ENCODE measurements at places on chromosomes 7 and 10. TPM values are rescaled to one million over a fixed set of nuclear protein-coding genes. Genes with fewer than 3 reads are reported as not detected.

DNA sequence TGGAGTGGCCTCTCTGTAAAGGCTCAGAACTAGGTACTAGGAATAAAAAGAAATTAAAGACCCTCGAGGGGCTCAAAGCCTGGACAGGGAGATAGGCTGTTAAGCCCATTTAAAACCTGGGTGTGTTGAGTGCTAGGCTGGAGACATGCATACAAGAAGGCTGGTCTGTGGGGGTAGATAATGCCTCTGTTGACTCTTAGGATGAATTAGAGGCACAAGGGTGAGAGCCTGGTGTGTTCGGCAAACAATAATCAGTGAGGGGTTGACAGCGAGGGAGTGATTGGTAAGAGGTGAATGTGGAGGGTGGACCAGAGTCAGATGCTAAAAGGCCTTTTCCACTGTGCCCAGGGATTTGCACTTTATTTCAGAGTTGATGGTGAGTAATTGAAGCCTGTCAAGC lies 12.7 kb downstream of the GSTO2 start:
- no peaks in the 10 kb centered on the region for H3K27me3 ChIP-seq
- H3K27ac ChIP-seq, result no peak overlapping the region

The BLOC1S2 gene
- total RNA-seq, result 15.5 TPM

GRCh38 chr7:12694817-12695216 lies 7.4 kb downstream of the ARL4A start:
- no peak for DNase-seq
- no peaks in the 10 kb centered on the region for H3K36me3 ChIP-seq
- no peak overlapping the region for H3K27ac ChIP-seq
- no peak overlapping the region for H3K4me3 ChIP-seq

The DGKB gene
- total RNA-seq, result 13.7 TPM

- no peaks in the 10 kb centered on the region for H3K27me3 ChIP-seq
- no peaks in the 10 kb centered on the region for H3K36me3 ChIP-seq
- H3K27ac ChIP-seq, result no peak overlapping the region
- DNase-seq, result no peak
- no peak overlapping the region for H3K4me3 ChIP-seq
- H3K4me1 ChIP-seq, result no peaks in the 10 kb centered on the region
Measured at GRCh38 chr7:44415047-44415446, 75.4 kb downstream of the NUDCD3 start.

The DEPP1 gene
- 294 TPM for total RNA-seq

The HACD1 gene
- 85.3 TPM for total RNA-seq

- DNase-seq, result no peak
- H3K4me3 ChIP-seq, result no peak overlapping the region
- H3K27ac ChIP-seq, result no peak overlapping the region
- no peaks in the 10 kb centered on the region for H3K4me1 ChIP-seq
Measured at GRCh38 chr10:3892440-3893425, 107.7 kb upstream of the KLF6 start.

The NXPH1 gene
- not detected for total RNA-seq
